ENCODE measurements at places on chromosomes 11 and 22.

- no peak for DNase-seq
Measured at GRCh38 chr11:2998073-2998850, 6.1 kb upstream of the NAP1L4 start.

GRCh38 chr11:9688716-9689511 lies 25.0 kb downstream of the SWAP70 start:
- no peak for DNase-seq

DNA sequence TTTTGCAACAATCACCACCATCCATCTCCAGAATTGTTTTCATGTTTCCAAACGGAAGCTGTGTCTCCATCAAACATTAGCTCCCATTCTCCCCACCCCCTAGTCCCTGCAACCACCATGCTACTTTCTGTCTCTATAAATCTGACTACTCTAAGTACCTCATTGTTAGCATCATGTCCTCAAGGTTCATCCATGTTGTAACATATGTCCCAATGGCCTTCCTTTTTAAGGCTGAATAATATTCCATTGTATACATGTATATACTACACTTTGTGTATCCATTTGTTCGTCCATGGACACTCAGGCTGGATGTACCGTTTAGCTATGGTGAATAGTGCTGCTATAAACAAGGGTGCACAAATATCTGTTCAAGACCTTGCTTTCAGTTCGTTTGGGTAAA lies 8.2 kb upstream of the DPF2 start:
- DNase-seq = no peak

DNA sequence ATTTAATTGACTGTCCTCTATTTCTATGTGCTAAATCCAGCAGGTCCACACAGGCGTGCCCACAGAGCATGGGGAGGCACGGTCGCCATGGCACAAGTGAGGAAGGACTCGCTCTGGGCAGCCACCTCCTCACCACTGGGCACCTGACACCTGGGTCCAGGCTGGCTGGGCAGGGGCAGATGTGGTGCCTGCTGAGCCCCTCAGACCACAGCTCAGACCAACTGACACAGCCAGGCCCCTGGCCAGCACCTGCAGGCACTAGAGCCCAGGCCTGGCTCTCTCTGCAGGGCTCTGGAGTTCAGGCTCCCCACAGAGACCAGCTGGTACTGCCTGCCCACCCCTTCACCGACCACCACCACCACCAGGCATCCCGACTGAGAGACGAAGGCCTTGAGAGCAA lies 27.9 kb downstream of the LINC01488 start:
- no peak for DNase-seq

DNA sequence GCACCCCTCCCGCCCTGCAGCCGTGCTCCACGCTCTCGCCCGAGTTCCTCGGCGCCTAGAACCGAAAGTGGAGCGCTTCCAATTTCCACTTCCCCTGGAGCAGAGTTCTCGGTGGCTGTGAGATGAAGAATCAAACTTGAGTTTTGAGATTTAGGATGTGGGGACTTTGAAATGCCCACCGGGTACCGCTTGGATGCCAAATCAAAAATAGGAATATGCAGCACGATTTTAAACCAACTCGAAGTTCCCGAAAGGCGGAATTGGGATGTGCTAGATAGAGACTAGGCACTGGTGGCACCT lies 569 bp downstream of the POLA2 start:
- DNase-seq = no peak

GRCh38 chr22:46390652-46391301 lies 55.3 kb downstream of the TRMU start:
- DNase-seq = no peak

GRCh38 chr11:68617925-68618809 lies 66.2 kb upstream of the GAL start:
- no peak for DNase-seq

DNA sequence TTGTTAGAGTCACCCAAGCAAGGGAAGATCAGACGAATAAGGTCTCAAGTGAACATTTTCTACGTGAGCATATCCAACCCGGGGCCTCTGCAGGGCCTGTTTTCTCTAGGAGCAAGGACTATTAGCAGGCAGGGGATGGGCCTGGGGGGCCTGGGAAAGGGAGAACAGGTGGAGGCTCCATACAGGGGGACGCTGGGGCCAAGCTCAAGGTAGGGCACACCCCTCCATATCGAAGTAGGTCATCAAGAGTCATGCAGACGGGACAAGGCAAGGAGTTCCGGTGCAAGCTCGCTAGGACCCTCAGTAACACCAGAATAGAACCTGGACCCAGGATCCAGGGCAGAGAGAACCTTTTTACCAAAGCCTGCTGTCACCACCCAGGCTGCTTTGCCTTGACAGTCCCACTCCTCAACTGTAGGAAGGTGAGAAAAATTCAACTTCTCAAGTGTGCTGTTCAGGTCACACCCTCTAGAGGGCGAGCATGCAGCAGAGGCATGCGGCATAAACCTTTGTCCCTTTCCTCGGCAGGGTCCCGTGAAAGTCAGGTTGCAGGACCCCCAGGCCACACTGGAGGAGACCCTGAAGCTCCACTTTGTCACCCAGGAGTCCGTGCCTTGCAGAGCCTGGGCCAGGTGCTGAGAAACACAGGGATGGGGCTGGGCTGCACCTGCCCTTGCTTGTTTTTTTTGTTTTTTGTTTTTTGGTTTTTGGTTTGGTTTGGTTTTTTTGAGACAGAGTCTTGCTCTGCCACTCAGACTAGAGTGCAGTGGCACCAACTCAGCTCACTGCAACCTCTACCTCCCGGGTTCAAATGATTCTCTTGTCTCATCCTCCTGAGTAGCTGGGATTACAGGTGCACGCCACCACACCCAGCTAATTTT lies 8.6 kb upstream of the APOBEC3B start:
- DNase-seq = peak; percentile 68

DNA sequence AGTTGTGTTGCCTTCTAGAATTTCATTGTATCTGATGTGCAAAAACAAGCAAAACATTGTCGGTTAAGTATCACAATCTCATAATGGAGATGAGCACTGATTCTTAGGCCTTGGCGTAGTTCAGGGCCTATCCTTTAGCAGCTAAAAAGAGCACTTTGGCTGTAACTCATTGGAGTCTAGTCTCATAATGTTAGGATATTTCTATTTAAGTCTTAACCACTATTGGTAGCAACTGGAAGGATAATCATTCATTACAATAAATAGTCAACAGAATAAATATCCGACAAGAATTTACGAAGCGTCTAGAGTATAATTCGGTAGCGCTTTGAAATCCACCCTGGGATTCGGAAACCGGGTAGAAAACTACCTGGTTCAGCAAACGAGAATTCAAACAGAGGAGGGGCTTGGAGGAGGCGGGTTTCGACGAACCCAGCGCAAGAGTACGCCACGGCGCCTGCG lies 461 bp upstream of the EED start:
- no peak for DNase-seq

DNA sequence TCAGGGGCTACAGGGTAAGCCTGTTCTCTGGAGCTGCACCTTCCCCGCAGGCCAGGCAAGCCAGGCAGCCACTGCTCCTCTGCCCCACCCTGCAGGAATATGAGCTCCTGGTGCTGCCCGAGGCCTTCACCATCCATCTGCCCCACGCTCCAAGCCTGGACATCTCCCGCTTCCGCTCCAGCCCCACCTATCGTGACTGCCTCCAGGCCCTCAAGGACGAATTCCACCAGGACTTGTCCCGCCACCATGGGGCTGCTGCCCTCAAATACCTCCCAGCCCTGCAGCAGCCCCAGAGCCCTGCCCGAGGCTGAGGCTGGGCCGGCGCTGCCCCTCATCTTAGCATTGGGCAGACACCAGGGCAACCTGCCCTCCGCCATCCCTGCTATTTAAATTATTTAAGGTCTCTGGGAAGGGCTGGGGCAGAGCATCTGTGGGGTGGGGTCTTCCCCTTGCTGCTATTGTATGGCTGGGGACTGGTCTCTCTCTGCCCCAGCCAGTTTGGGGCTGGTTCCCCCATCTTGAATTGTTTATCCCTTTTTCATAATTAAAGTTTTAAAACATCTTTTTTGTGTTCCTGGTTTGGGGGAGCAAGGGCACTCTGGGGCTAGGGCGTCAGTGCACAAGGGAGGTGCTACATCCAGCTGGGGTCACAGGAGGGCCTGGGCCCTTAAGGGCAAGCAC lies 6.2 kb downstream of the LARGE2 start:
- no peak for DNase-seq

- DNase-seq = no peak
Measured at GRCh38 chr11:8263109-8263768, 439 bp downstream of the LMO1 start.

DNA sequence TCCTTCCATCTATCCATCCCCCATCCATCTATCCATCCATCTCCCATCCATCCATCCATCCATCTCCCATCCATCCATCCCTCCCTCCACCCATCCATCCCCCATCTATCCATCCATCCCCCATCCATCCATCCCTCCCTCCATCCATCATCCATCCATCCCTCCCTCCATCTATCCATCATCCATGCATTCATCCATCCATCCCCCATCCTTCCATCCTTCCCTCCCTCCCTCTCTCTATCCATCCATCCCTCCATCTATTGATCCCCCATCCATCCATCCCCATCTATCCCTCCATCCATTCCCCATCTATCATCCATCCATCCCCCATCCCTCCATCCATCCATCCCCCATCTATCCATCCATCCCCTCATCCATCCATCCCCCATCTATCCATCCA lies 96.7 kb downstream of the MPPED1 start:
- DNase-seq = no peak

DNA sequence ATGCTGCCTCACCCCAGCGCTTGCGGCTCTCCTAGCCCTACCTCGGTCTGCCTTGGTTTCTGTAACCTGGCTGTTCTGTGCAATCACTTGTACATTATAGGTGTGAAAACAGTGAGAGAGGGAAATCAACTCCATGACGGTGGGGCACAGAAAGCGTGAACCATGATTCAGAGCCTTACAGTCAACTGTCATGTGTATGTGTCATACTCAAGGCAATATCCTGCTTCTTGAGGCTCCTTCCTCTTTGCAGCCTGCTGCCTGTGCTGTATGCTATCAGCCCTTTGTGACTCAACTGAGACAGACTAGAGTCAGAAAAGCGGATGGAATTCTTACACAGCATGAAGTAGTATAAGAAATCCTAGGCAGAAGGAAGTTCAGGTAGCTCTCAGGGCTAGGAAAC lies 2.1 kb downstream of the NRIP3 start:
- DNase-seq = no peak

- no peak for DNase-seq
Measured at GRCh38 chr11:128453444-128454336, 133.7 kb downstream of the ETS1 start.

GRCh38 chr11:63488789-63489188 lies 2.2 kb downstream of the PLAAT5 start:
- no peak for DNase-seq

- DNase-seq = no peak
Measured at GRCh38 chr11:128069665-128070064, 517.7 kb downstream of the ETS1 start.

DNA sequence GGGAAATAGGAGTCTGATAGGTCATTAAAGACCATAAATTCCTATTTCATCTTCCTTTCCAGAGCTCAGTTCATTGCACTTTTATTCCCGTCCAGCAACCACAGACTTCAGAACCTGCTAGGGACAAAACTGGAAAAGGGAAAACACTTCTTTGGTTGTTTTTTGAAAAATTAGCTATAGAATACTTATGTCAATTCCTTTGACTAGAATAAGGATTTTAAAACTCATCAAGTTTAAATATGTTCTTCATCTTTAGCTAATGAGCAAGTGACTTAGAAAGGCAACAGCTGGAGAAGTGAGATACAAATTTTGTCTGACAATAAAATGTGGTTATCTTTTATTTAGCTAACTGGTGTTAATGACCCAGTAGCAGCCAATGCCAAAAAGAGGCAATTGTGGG lies 206.9 kb downstream of the SOX6 start:
- DNase-seq = no peak

GRCh38 chr11:32615422-32615821 lies 31.8 kb downstream of the EIF3M start:
- DNase-seq = no peak

DNA sequence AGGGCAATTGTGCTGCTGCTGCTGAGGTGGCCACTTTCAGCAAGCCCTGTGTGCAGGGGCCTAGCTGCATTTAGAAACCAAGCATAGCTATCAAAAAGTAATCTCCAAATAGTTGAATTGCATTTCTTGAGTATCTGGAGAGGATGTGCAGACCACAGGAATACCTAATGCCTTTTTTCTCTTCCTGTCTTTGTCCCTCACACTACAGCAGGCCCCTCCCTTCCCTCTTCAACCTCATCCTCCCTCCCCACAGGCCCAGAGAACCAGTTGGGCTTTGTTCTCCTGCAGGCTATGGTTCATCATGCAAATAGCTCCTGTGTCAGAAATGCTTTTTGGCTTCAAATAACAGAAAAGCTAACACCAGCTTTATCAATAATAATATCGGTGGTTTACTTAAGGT lies 47.7 kb downstream of the DKK3 start:
- no peak for DNase-seq

- DNase-seq = no peak
Measured at GRCh38 chr11:115893461-115894099, 389.4 kb upstream of the CADM1 start.

GRCh38 chr22:20155330-20156041 lies 4.6 kb upstream of the CCDC188 start:
- no peak for DNase-seq
